Epithelial cell of umbilical artery (primary cell): ENCODE measurements at places on chromosomes 6 and 20. TPM values are rescaled to one million over a fixed set of nuclear protein-coding genes. Genes with fewer than 3 reads are reported as not detected.

TBXT gene
- total RNA-seq: not detected in 2 replicates

NKAIN2 gene
- total RNA-seq: under 0.01 TPM in 1 of 2 replicates, not detected in the other

ELOVL4 gene
- 2.3 and 3.0 TPM in 2 replicates for total RNA-seq

SNAP91 gene
- not detected in 2 replicates for total RNA-seq

SLC52A3 gene
- total RNA-seq: not detected in 2 replicates

SLC22A2 gene
- total RNA-seq: not detected in 2 replicates

HLA-E gene
- total RNA-seq: 548 and 551 TPM in 2 replicates

IPCEF1 gene
- total RNA-seq: 0.32 TPM in 1 of 2 replicates, not detected in the other

ELMO2 gene
- total RNA-seq: 19.5 and 30.1 TPM in 2 replicates

CEP43 gene
- 12.3 and 21.4 TPM in 2 replicates for total RNA-seq

CFAP61 gene
- total RNA-seq: 0.32 TPM in 1 of 2 replicates, not detected in the other

TREML1 gene
- total RNA-seq: not detected in 2 replicates

CCN5 gene
- total RNA-seq: not detected in 2 replicates

DPPA5 gene
- not detected in 2 replicates for total RNA-seq

FKBP1C gene
- 0.97 TPM in 1 of 2 replicates, not detected in the other for total RNA-seq

GSTA1 gene
- total RNA-seq: not detected in 2 replicates

NHLRC1 gene
- total RNA-seq: 2.6 and 3.3 TPM in 2 replicates

SLC22A16 gene
- total RNA-seq: not detected in 2 replicates

CLDN20 gene
- 0.30 TPM in 1 of 2 replicates, not detected in the other for total RNA-seq

LY6G6D gene
- not detected in 2 replicates for total RNA-seq

SLC12A5 gene
- under 0.01 and 0.32 TPM in 2 replicates for total RNA-seq

RAB44 gene
- total RNA-seq: not detected in 2 replicates

ASXL1 gene
- total RNA-seq: 25.3 and 32.1 TPM in 2 replicates

NOTCH4 gene
- total RNA-seq: 42.4 and 52.3 TPM in 2 replicates

PM20D2 gene
- total RNA-seq: 7.8 and 12.9 TPM in 2 replicates

C20orf202 gene
- not detected in 2 replicates for total RNA-seq

POM121L2 gene
- total RNA-seq: not detected in 2 replicates

CPNE5 gene
- total RNA-seq: 4.6 and 5.8 TPM in 2 replicates

POU5F1 gene
- not detected in 2 replicates for total RNA-seq

BCAS4 gene
- 0.65 and 3.3 TPM in 2 replicates for total RNA-seq

RAB23 gene
- total RNA-seq: 11.4 and 14.9 TPM in 2 replicates

GLP1R gene
- not detected in 2 replicates for total RNA-seq

WFDC5 gene
- not detected in 2 replicates for total RNA-seq

MAK gene
- total RNA-seq: not detected in 2 replicates

KIF6 gene
- total RNA-seq: not detected in 2 replicates

VTA1 gene
- total RNA-seq: 38.3 and 50.8 TPM in 2 replicates

PLEKHG1 gene
- 27.6 and 32.2 TPM in 2 replicates for total RNA-seq

GINS1 gene
- total RNA-seq: 14.3 and 25.7 TPM in 2 replicates

OPN5 gene
- total RNA-seq: not detected in 2 replicates

KIAA1586 gene
- 12.7 and 25.2 TPM in 2 replicates for total RNA-seq

SULF2 gene
- 9.0 and 20.1 TPM in 2 replicates for total RNA-seq

NKX2-2 gene
- total RNA-seq: not detected in 2 replicates

COL9A1 gene
- not detected in 2 replicates for total RNA-seq

CYP21A2 gene
- not detected in 2 replicates for total RNA-seq

CAGE1 gene
- total RNA-seq: 0.15 TPM in 1 of 2 replicates, not detected in the other

FBXO9 gene
- total RNA-seq: 16.9 and 18.8 TPM in 2 replicates

CRISP2 gene
- under 0.01 TPM in 1 of 2 replicates, not detected in the other for total RNA-seq

TP53TG5 gene
- not detected in 2 replicates for total RNA-seq

PPDPF gene
- 13.0 and 17.5 TPM in 2 replicates for total RNA-seq

MRPL18 gene
- total RNA-seq: 93.3 and 133 TPM in 2 replicates

ME1 gene
- total RNA-seq: 6.8 and 10.5 TPM in 2 replicates

BTNL2 gene
- not detected in 2 replicates for total RNA-seq

PNLDC1 gene
- 0.30 and 0.32 TPM in 2 replicates for total RNA-seq

ZSCAN23 gene
- 0.15 and 0.97 TPM in 2 replicates for total RNA-seq
